Cardiac septum (tissue), 1 donor: ENCODE measurements at places on chromosomes 2 and 18. TPM values are rescaled to one million over a fixed set of nuclear protein-coding genes. Genes with fewer than 3 reads are reported as not detected.

GRCh38 chr2:30504731-30505130 is 57.7 kb downstream of the LCLAT1 start:
- no peak for DNase-seq

GRCh38 chr2:132583666-132584360 is 86.2 kb downstream of the LYPD1 start:
- no peak for DNase-seq

GRCh38 chr18:65146482-65147021 is 604.3 kb upstream of the CDH7 start:
- no peak for DNase-seq

DNA sequence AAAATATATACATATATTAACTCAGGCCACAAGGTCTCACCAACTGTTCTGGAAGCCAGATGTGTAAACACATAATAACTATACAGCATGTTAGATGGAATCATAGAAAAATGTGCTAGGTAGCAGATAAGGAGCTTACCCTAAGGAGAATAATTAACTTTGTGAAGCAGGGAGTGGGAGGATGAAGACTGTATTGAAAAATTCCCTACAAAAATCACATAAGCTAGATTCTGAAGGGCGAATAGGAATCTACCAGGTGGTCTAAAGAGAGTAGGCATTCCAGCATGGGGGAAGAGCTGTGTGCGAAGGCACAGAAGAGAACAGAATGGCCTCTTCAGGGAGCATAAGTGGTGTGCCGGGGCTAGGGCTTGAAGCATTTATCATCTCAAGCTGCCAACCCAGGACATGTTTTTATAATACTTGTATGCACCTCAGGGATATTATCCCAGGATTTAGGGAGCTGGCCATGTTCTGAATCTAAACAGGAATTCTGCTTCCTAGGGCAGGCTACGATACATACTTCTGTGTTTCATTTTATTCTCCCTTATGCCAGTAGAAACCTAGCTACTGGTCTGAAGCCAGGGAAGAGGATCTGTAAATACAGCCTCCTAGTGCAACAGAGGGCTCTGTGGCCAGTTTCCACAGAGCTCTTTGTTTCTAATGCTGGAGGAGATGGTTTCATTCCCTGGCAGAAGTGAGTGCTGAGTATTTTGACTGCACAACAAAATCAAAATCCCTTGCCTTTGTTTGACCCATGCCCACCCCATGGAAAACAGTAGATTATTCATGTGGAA is 56.7 kb downstream of the NEMP2 start:
- no peak for DNase-seq

DNA sequence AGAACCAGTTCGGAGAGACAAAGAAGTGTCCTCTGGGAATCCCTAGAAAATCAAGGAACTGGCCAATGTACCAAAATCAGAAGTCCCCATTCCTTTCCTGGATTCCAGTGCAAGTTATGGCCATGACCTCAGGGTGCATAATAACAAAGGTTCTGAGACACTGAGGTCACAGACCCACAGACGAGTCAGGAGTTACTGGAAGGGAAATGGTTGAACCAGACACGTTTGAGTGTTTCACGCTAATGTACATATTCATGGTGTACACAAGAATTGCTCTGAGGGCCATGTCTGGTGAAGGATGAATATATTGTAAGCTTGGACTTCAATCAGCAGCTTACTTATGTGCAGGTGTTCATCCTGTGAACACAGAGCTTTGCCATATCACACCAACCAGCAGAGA is 58.6 kb upstream of the KLHL29 start:
- no peak for DNase-seq

GRCh38 chr2:2890901-2891300 is 486.7 kb downstream of the EIPR1 start:
- DNase-seq = no peak

DNA sequence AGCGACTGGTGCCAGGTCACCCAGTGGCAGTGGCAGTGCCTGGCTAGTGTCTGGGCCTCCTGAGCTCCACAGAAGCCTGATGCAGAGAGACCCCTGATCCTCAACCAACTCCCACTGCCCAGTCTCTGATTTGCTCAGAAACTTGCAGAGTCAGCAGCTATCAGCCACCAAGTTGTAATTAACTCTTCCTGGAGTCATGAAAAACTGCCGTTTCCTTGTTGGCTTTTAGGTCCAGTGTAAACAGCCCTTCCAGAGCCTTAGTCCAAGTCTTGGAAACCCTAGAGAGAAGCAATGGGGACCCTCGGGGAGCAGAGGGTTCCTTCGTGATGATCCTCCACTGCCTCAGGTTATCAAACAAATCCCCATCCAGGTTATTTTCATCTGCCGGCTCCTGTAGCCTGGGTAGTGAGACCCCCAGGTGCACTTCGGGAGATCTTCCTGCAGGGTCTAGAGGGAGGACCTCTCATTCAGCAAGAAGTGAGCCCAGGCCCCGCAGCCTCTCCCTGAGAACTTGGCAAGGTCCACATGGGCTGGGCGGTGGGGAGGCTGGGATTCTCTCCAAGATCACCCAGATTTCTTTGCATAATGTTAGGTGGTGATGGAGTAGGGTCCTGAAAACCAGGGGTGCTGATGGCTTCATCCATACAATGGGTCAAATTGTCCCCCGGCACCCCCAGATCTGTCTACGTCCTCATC is 137.7 kb upstream of the HDAC4 start:
- DNase-seq = no peak

DNA sequence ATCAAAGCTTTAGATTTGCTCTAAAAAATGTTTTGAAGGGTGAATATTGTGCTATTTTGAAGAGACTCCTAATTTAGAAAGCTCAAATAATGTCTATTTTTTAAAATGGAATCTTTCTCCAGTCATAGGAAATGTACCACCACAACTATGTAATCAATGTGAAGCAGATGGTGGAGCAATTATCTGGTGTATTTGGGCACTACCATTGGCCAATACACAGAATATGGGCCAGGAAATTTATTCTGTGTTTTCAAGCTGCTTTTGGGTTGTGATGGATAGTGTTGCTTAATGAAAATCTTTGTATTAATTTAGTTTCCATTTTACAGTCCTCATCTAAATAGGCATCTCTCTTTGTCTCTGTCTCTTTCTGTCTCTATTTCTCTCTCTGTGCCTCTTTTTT is 17.1 kb upstream of the VWC2L start:
- DNase-seq = no peak

DNA sequence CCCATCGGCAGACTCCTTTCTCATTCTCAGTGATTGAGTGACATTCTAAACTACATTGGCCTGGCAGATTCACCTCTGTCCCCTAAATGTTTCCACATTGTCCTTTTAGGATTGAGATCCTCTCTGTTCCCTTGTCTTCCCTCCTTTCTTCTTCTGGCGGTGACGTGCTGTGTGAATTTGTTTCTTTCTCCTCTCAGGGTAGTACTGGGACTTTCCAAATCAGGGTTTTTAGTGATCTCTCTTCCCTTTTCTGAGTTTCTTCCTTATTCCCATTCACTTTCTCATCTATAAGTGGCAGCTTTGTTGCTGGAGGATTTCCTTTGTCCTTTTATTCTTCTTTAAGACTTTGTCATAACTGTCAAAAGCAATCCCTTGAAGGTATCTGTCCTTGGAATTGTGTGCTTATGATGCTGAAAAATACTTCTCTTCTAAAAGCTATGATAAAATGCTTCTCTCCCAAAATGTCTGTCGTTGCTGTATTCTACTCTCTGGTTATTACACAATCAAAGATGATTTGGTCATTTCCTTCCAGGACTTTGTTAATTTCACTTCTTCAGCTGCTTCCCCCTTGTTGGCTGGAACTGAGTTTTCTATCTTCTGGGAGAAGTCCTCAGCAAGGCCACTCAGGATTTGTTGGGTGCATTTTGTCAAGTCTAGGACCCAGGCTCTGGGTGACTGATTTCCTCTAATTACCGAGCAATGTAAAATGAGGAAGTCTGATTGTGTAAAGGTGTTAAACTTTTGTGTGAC is 4.9 kb upstream of the IL1B start:
- DNase-seq = no peak

Gene DNAH7
- total RNA-seq = 0.32 TPM
